Skin of body (tissue), 3 donors: ENCODE measurements at places on chromosomes 6 and 20. TPM values are rescaled to one million over a fixed set of nuclear protein-coding genes. Genes with fewer than 3 reads are reported as not detected.

DNA sequence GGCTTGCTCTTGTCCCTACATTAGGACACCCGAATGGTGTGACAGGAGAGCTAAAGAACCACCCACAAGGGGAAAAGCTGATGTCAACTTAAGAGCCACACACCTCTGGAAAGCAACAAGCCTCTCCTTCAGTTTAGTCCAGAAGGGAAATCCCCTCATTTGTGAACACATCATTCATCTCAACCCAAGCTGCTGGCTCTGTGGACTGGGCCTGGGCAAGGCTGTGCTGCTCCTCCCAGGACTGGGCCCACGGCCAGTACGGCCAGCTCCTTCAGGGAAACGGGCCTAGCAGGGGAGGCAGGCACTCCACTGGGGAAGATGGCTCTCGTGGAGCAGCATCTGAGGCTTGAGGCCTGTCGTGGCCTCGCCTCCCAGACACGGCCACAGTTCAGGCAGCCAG is 12.8 kb upstream of the SLC4A11 start:
- DNase-seq = no peak

DNA sequence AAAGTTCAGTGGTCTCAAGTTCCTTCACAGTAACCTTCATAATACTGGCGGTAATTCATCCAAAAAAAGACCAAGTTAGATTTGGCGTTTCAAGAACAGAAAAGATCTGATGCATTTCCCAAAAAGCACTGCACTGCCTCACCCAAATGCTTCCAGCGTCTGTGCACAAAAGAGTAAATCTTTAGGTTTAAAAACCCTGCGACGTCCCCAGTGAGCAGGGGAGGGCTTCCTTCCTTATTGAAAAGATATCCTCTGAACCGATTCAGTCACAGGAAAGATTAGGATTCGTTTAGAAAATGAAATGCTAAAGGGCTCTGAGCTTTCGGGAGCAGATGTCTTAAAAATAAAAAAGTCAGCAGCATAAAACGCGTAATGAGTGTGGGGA is 654 bp downstream of the TBC1D7 start:
- no peak for DNase-seq

DNA sequence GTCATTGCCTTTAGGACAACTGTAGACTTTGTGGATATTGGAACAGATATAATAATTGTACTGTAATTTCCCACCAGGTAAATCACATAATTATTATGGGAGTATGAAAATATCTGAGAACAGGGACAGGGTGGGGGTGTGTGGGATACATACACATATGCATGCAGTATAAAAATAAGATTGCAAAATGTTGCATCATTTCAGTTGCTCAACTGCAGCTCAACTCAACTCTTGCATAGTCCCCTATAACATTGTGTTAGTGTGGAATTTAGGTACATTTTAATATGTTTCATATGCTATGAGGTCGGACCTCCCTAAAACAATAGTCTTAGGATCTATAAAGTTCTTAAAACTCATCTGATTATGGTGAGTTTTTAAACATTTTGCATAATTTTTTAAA is 275.0 kb upstream of the FLRT3 start:
- no peak for DNase-seq

- no peak for DNase-seq
Observed at GRCh38 chr6:25175681-25176080, 103.5 kb upstream of the CARMIL1 start.

GRCh38 chr6:134754013-134754690 is 195.7 kb downstream of the ALDH8A1 start:
- no peak for DNase-seq

- DNase-seq = no peak
Observed at GRCh38 chr6:25165800-25166199, 113.4 kb upstream of the CARMIL1 start.

- DNase-seq = no peak
Observed at GRCh38 chr20:37649676-37650370, 44.0 kb upstream of the CTNNBL1 start.

GRCh38 chr20:2206957-2207769 is 88.6 kb upstream of the TGM3 start:
- DNase-seq = peak; percentile 9

- DNase-seq = no peak
Observed at GRCh38 chr6:5639193-5639592, 367.5 kb downstream of the NRN1 start.

- no peak for DNase-seq
Observed at GRCh38 chr6:25387483-25387882, 108.3 kb downstream of the CARMIL1 start.

Gene TINAG
- 0.20 TPM for total RNA-seq

Gene FOXA2
- not detected for total RNA-seq
